ENCODE measurements at places on chromosomes 7 and 10. TPM values are rescaled to one million over a fixed set of nuclear protein-coding genes. Genes with fewer than 3 reads are reported as not detected.

DNA sequence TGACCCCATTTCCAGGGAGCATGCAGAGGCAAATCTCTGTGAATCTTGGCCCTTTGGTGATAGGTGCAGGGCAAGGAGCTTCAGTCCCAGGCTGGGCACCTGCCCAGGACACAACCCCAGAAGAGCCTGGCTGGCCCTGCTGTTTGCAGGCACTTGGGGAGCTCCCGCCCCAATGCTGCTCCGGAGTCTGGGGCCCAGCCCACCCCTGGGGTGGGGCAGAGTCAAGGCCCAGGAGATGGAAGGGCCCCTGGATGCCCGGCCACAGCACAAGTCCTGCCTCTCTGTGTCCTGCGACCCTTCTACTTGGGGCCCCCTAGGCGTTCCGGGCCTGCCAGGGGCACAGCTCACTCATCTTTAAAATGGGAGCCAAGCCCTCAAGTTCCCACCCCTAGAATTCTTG is 24.7 kb downstream of the PDGFA start:
- DNase-seq = no peak

GRCh38 chr7:2833083-2833910 is 10.8 kb downstream of the GNA12 start:
- no peak for DNase-seq

SRRT gene
- total RNA-seq = 121 TPM

GRCh38 chr10:131252567-131253276 is 58.8 kb downstream of the TCERG1L start:
- no peak for DNase-seq

GRCh38 chr7:130732980-130733930 is 752 bp downstream of the KLF14 start:
- no peak for DNase-seq

DNA sequence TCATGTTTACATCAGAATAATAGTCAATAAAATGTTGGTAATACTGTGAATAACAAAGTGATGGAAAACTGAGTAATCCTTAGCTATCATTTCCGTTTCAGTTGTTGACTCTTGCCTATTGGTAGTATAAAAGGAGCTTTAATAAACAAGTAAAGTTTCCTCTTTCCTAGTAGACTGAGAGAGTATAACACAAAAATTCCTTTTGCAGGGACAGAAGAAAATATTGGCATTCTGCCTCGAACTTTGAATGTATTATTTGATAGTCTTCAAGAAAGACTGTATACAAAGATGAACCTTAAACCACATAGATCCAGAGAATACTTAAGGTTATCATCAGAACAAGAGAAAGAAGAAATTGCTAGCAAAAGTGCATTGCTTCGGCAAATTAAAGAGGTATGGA is 9.4 kb downstream of the KIF20B start:
- DNase-seq = no peak

DNA sequence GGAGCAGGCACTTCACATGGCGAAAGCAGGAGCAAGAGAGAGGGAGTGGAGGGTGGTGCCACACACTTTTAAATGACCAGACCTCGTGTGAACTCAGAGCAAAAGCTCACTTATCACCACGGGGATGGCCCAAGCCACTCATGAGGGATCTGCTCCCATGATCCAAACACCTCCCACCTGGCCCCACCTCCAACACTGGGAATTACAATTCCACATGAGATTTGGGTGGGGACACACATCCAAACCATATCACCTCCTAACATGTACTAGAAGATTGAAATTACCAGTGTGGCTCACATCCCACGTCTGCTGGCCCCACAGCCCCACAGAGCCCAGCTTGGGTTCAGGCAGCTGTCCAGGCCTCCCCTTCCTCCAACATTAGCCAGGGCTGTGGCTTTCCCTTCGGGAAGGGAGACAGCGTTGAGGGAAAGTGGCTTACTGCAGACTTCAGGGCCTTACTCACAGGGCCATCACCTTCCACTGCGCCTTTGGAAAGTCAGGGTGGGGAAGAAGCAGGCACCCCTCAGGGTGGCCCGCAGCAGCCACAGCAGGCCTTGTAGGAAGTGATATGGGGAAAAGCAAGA is 7.7 kb downstream of the DEPP1 start:
- no peak for DNase-seq

DNA sequence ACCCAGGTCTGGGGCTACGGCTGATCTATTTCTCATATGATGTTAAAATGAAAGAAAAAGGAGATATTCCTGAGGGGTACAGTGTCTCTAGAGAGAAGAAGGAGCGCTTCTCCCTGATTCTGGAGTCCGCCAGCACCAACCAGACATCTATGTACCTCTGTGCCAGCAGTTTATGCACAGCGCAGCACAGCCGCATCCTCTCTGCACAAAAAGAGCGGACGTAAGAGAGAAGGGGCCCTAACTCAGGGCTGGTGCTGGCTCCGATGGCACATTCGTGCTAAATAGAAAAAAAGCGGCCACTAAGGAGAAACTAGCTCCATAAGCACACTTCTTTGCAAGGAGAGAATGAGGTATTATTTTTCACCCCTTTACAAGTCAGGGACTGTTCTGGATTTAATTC is 28.3 kb upstream of the PRSS1 start:
- no peak for DNase-seq

DNA sequence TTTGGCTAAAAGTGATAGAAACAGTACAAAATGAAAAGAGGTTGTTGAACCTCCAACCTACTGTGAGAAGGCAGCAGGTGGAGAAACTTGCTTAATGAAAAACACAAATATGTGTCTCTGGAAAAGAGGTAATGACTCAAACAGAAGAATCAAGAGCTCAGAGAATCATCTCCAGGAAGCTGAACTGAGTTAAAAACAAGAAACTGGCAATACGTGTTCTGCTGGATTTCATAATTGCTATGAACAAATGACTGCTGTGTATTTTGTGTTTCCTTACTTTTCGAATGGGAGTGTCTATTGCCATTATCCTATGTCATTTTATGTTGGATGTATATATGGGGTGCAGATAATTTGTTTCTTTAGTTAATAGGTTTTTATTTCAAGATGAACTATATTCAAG is 401.1 kb downstream of the DGKB start:
- no peak for DNase-seq

ZNF12 gene
- 19.6 TPM for total RNA-seq

GRCh38 chr10:11670381-11670780 is 58.9 kb upstream of the USP6NL start:
- DNase-seq = no peak

STRA8 gene
- total RNA-seq = not detected

NT5C3A gene
- total RNA-seq = 40.1 TPM

DNA sequence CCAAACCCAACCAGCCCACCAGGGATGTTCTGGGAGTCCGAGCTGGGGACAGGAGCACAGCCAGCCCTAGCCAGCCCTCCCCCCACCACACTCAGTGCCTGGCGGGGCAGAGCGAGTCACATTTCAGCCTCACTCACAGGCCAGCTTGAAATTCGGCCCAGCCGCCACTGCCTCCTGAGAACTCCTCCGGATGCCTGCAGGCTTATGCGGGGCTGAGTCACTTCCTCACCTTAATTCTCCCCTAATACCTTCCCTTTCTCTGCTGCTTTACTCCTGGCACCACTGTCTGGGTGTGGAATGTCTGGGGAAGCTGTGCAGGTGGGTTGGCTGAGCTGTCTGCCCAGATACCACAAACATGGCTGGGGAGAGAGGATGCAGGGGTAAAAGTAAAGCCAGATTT is 22.6 kb upstream of the DLG5 start:
- no peak for DNase-seq

AKR1D1 gene
- not detected for total RNA-seq

DNA sequence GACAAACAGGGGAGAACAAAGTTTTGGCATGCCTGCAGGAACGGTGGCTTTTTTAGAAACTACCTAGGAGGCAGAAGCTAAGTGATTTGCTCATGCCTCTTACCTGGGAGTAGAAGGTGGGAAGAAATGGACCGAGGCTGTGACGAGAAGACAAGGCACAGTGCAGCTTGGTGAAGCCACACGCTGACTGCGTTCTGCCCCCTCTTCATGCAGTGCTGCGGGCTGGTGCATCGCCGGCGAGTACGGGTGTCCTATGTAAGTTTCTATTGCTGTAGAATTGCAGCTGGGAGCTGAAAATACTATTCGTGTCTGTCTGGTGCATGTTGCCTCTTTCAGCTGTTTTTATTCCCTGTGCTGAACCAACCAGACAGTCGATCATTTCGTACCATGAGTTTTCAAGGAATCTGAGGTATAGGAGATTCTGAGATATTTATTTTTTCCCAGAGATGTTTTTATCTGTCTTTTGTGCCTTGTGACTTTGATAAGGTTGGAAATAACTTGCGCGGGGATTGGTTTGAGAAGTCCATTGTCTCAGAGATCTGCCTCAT is 120.9 kb downstream of the CACNB2 start:
- no peak for DNase-seq

- DNase-seq = no peak
Observed at GRCh38 chr7:87445897-87446296, 29.6 kb downstream of the ABCB4 start.

- DNase-seq = no peak
Observed at GRCh38 chr7:32092346-32092745, 22.1 kb upstream of the PDE1C start.

DNA sequence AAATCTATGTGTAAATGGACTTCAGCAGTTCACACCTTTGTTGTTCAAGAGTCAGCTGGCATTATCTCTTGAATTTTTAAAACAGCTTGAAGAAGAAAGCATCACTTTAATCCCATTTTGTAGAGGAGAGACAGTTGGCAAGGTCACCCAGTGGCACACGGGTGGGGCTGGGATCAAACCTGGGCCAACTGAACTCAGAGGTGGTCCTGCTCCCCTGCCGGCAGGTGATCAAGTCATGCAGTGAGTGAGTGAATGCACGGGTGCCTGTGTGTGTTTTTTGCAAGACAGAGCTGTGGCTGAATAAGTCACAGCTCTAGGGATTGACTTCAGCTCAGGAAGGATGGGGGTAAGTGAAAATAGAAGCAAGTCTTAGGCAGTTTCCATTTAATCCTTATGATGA is 9.5 kb downstream of the GHRHR start:
- no peak for DNase-seq

OR2F2 gene
- not detected for total RNA-seq

DNA sequence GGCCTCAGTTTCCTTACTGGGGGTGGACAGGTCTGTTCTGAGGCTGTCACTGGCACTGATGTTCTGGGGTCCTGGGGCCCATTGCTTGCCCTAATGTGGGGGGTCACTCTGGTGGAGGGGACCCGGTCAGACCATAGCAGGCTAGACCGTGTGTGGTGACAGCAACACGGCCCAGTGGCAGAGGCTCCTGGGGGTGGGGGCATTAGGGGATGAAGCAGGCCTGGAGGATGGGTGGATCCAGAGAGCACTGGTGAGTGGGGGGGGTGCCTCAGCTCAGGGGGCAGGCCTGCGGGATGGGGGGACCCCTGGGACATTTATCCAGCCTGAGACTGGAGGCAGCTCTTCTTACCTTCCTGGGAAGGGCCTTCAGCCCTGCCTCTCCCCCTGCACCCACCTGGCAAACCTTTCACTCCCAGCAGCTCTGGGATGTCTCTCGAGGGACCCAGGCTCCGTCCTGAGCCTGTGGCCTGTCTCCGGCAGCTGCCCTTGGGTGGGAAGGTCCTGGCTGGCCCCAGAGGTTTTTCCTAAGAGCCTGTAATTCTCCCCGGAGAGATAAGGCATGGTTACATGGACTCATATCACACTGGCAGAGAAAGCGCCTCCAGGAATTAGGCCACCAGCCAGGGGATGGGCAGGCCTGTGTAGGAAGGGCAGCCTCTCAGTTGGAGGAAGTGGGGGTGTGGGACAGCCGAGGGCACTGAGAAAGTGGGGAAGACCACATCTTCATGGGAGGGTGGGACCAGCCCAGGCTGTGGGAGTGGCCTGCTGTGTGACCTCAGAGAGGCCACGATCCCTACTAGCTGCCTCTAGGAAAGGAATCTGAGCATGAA is 147.7 kb downstream of the UBE2H start:
- no peak for DNase-seq

DNA sequence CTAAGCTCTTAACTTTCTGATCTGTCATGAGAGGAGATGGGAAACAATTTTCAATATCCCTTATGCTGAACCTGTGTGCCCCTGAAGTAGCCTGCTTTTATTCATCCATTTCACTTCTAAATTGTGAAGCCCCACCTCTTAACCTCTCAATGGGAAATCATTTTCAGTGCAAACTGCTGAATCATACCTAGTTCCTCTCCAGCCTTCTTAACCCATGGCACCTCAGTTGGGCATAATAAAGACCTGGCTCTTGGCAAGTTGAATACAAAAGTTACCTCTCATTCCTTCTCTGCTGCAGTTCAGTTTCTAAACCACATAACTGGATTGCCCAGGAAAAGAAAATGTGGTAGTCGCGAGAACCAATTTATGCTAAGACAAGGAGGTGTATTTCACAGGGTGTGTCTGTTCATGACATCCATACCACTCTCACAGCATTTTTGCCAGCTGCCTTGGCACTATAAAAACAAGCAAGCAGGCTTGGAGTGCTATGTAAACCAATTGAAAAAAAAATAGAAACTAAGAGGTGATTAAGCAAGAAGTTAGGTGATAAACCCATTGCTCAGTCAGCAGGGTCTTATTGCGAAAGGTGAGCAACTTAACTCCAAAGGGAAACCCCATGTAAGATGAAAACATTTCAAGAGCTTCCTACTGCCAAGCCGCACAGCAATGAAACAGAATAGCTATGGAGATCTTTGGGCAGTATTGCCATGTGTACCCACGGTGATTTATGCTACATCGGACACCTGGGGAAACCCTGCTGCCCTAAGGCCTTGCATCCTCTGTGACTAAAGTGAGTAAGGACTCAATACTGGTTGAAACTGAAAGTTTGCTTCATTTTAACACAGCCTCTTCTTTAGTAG is 57.0 kb upstream of the DKK1 start:
- no peak for DNase-seq

DNA sequence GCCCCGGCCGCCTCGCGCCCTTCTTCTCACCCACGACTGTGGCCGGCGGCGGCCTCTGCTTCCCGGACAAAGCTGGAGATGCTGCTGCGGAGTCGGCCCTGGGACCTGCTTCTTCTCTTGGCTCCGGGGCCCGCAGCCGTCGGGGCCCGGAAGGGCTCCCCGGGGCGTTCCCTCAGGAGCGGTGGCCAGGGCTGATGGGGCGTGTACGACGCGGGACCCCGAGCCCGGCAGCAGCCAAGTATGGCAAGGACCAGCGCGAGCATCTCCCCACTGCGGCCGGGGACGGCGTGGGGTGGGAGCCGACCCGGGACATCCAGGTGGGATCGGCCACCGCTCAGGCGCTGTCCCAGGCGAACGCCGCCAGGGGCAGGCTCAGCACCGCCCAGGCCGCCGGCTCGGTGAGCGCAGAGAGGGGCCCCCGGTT is 27.6 kb upstream of the BMS1 start:
- no peak for DNase-seq

DLX5 gene
- total RNA-seq = not detected
